H9 (cell line): ENCODE measurements at places on chromosomes 5 and 9. TPM values are rescaled to one million over a fixed set of nuclear protein-coding genes. Genes with fewer than 3 reads are reported as not detected.

RPL12 gene
- 1,710 and 1,711 TPM in 2 replicates for total RNA-seq

ZCCHC9 gene
- 32.2 and 32.4 TPM in 2 replicates for total RNA-seq

QRFP gene
- total RNA-seq: not detected in 2 replicates

TBC1D9B gene
- 57.0 and 62.1 TPM in 2 replicates for total RNA-seq

CAMK4 gene
- total RNA-seq: 6.3 and 7.9 TPM in 2 replicates

IL13 gene
- total RNA-seq: not detected in 2 replicates

GRCh38 chr5:5560016-5560415 lies 137.5 kb downstream of the ICE1 start:
- no peak for DNase-seq

DNA sequence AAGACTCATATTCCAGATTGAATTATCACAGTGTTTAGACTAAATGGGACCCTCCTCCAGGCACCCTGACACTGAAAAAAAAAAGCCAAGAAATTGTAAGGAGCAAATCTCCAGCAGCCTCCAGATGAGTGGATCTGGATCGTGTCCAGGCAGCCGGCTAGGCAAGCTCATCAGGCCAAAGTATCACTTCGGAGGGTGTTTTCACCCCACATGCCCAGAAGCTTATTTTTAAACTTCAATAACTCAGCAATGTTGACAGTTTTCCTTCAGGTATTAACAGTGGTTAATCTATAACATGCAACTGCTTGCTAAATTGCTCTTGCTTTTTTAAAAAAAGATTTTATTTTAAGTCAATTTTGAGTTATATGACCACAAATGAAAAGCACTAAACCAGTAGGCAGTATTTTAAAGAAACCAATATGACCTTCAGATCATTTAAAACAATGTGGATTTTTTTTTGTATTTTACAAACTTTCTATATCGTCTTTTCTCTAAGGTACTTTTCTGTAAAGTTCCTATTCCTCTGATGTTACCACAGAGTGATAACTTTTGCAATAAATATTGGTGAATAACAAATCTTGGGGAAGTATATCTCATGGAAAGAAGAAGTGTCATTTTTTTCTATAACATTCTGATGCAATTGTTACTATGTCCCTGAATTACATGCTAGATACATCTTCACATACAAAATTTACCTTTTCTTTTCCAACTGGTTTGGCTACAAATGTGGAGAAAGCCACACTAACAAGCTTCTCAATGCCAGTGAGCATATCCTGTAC lies 30.7 kb downstream of the ACOT12 start:
- DNase-seq: no peak

GRCh38 chr9:33133186-33133585 lies 34.0 kb downstream of the B4GALT1 start:
- DNase-seq: no peak

DNA sequence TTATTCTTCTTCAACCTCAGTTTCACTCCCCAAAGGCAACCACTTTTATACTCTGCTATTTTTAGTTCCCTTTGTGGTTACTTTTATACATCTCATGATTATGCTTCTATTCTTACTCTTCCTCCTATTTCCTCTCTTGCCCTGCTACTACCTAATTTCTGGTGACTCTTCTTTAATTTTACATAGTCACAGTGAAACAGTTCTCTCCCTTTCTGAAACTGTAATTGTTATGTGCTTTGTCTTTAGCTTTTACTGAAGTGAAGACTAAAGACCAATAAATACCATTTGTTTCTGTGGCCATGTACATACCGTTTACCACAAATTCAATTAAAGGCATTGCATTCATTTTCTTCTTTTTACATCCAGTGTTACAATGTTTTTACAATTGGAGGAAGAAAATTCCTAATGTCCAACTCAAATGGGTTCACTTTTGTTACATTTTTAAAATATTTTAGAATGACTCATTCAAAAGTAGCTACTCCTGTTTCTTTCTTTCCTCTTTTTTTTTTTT lies 410.6 kb downstream of the PSAT1 start:
- DNase-seq: no peak

- DNase-seq: no peak
These were observed 674.4 kb downstream of the PRR16 start for GRCh38 chr5:121138495-121138907.

- no peak for DNase-seq
These were observed 42.8 kb upstream of the TNFSF8 start for GRCh38 chr9:114973216-114973615.
